AG04450 (cell line): ENCODE measurements at places on chromosomes 5 and 9. TPM values are rescaled to one million over a fixed set of nuclear protein-coding genes. Genes with fewer than 3 reads are reported as not detected.

GRCh38 chr5:155098433-155098832, 84.9 kb downstream of the KIF4B start:
- DNase-seq = no peak

- DNase-seq = no peak
Measured at GRCh38 chr9:127123064-127123890, 842 bp upstream of the ANGPTL2 start.

DNA sequence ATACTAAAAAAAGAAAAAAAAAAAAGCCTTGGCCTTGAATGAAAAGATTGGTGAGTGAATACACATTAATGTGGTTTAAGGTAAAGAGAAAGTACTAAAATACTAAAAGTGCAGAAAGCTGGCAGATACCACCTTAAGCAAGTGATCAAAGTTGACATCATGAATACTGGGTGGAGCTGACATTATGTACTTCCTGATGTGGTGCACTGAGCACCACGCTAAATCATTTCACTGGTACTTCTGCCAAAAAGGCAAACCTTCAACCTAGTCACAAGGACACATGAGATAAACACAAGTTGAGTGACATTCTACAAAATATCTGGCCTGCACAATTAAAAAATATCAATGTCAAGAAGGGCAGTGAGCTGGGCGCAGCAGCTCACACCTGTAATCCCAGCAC, 33.8 kb upstream of the PANK3 start:
- DNase-seq = no peak

Gene SLC34A1
- not detected in 2 replicates for polyA plus RNA-seq

- DNase-seq = peak; percentile 11
Measured at GRCh38 chr5:82259172-82259800, 18.9 kb downstream of the RPS23 start.

DNA sequence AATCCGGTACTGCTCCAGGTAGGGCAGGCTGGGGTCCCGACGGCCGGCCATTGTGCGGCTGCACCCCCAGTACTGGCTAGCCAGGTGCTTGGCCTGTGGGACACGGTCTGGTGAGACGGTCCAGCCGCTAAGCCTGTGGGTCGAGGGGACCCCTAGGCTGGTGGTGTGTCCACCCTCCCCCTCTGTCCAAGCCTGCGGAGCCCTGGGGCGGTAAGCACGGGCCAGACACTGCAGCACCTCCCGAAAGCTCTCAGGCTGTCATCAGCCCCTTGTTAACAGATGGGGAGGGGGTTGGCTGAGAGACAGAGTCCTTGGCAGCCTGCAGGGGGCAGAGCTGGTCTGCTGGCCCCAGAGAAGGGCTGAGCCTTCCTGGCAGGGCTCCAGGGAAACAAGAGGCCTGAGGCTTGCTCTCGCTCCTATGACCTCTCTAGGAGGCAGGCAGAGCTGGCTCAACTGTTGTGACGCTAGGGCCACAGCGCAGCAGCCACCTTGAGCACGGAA, 11.8 kb upstream of the MRNIP start:
- DNase-seq = no peak
